Aorta (tissue), 5 donors: ENCODE measurements at places on chromosomes 6 and 20. TPM values are rescaled to one million over a fixed set of nuclear protein-coding genes. Genes with fewer than 3 reads are reported as not detected.

DNA sequence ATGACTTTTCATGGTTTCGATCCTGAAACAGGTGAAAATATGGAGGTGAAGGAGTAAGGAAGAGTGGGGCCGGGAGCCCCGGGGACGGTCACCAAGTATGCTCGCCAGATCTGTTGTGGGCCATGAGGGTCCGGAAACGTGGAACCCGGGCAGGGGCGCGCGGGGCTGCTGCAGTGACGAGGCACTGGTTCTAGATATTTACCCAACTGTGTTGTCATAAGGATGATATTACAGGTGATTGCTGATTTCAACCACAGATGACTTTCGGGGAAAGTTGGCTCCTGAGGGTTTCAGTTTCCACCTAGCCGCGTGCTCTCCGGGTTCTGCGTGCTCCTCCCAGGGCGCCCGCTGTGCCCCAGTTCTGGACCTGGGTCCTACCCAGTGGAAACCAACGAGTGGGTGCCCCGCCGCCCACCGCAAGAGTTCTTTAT lies 12.2 kb downstream of the RAET1G start:
- peak; percentile 67 for DNase-seq
- no peaks in the 10 kb centered on the region for H3K4me1 ChIP-seq
- H3K4me3 ChIP-seq = no peak overlapping the region
- no peaks in the 10 kb centered on the region for H3K27me3 ChIP-seq
- no peak overlapping the region for H3K27ac ChIP-seq

- peak overlapping the region; percentile 40 for H3K27ac ChIP-seq
- no peak for DNase-seq
- H3K4me3 ChIP-seq = no peak overlapping the region
- H3K36me3 ChIP-seq = no peaks in the 10 kb centered on the region
Observed at GRCh38 chr6:151101161-151101815, 138.5 kb upstream of the AKAP12 start.

DNA sequence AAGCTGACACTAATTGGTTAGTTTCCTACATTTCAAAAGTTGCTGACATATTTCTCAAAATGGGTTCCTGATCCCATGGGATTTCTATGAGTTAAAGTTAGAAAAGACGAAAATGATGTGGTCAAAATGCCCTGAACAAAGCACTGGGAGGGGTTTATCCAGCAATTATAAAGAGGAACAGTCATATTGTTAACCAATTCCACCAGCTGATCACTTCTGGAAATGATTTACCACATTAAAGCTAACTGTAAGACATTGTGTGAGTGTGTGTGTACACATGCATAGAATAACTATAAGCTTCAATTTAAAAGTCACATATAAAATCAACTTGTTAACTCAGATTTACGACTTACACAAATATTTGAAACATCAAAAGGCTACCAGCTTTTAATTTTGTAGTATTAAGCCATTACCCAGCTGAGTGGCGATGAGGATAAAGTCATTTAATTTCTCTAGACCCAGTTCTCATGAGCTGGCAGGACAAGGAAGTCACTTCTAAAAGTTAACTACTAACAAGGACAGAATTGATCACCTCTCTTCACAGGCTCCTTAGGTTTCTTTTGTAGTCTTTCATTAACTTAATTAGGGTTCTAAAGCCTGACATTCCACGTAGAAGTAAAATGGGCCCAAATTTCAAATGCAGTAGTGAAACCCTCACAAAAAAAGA lies 40.4 kb downstream of the MAN1A1 start:
- H3K27me3 ChIP-seq = no peaks in the 10 kb centered on the region
- H3K27ac ChIP-seq = peak overlapping the region; percentile 5
- no peak overlapping the region for H3K4me3 ChIP-seq
- no peaks in the 10 kb centered on the region for H3K36me3 ChIP-seq

DNA sequence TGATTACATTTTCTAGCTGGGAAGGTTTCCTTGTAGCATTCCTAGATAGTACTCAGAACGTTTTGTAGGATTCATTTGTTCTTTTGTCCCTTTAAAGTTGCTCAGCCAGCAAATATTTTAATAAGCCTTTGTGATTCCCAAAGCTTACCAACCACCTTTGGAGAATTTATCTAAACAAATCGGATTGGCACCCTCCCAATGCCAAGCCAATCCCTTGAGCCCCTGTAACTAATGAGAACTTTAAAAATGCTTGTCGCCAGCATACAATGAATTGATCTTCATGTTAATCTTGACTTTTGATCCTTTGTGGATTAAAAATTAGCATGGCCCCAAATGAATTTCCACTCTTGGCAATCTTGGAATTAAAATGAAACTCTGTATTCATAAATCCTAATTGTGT lies 559.5 kb downstream of the UTRN start:
- no peaks in the 10 kb centered on the region for H3K4me1 ChIP-seq
- no peak overlapping the region for H3K27ac ChIP-seq
- no peak overlapping the region for H3K4me3 ChIP-seq
- no peak for DNase-seq
- no peaks in the 10 kb centered on the region for H3K36me3 ChIP-seq
- H3K27me3 ChIP-seq = no peaks in the 10 kb centered on the region

DNA sequence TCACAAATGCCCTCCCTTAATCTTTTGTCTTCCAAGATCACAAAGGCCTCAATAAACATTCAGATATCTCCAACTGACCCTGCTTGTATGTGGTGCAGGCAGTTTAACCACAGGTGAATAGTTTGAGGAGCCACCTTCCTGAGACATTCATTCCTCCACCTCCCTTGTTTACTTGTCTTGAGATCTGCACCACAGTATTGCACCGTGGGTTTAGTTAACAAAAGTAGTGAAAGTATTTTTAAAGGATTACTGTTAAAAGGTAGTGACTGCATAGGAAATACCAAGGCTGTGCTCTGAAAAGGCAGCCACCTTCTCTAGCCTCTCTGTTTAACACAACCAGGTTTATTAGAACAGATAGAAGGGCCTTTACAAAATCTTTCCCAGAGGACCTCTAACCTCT lies 46.5 kb downstream of the SESN1 start:
- H3K4me3 ChIP-seq = no peak overlapping the region
- no peaks in the 10 kb centered on the region for H3K27me3 ChIP-seq

DNA sequence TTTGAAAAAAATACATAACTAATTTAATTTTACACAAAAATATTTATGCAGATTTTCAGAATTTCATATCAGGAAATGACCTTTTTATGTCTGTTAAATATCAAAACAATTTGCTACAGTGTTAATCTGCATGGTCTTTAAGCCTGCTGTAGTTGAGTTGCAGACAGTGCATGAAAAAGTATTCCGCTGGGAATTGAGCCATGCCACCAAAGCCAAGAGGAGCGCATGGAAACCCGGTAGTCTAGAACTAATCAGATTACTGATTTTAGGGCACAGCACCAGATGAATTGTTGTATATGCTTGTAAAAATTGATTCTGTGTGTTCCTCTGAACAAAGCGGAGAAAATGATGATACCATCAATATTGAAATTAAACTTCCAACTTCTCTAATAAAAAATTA lies 34.3 kb upstream of the LAMP5 start:
- H3K27ac ChIP-seq = no peak overlapping the region
- DNase-seq = no peak
- H3K4me3 ChIP-seq = no peak overlapping the region
- H3K27me3 ChIP-seq = no peaks in the 10 kb centered on the region

DNA sequence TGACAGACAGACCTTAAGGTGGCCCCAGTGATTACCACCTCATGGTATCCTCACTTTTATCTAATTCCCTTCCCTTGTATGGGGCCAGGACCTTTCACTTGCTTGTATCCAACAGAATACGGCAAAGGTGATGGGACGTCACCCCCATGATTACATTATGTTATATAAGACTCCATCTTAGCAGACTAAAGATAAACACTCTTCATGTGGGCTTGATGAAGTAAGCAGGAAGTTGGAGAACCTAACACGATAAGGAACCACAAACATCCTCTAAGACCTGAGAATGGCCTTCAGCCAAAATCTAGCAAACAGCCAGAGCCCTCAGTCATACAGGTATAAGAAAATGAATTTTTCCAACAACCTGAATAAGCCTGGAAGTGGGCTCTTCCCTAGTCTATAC lies 8.0 kb downstream of the SLC17A3 start:
- no peaks in the 10 kb centered on the region for H3K36me3 ChIP-seq
- no peaks in the 10 kb centered on the region for H3K27me3 ChIP-seq
- H3K4me3 ChIP-seq = no peak overlapping the region
- no peak for DNase-seq
- H3K27ac ChIP-seq = no peak overlapping the region
- peaks cover 2% of the 10 kb centered on the region for H3K4me1 ChIP-seq

GZF1 gene
- 6.0 TPM for polyA plus RNA-seq

ZNF512B gene
- polyA plus RNA-seq = 1.5 TPM

- H3K27ac ChIP-seq = no peak overlapping the region
- no peaks in the 10 kb centered on the region for H3K27me3 ChIP-seq
- H3K36me3 ChIP-seq = no peaks in the 10 kb centered on the region
- no peak for DNase-seq
- no peaks in the 10 kb centered on the region for H3K4me1 ChIP-seq
Observed at GRCh38 chr20:40941133-40941610, 87.5 kb upstream of the TOP1 start.

GRCh38 chr6:3849681-3850450 lies 693 bp downstream of the FAM50B start:
- H3K4me3 ChIP-seq = no peak overlapping the region
- DNase-seq = peak; percentile 54
- no peaks in the 10 kb centered on the region for H3K36me3 ChIP-seq
- peak overlapping the region; percentile 29 for H3K27ac ChIP-seq
- H3K27me3 ChIP-seq = no peaks in the 10 kb centered on the region
- H3K4me1 ChIP-seq = no peaks in the 10 kb centered on the region

CYP24A1 gene
- polyA plus RNA-seq = not detected

- H3K4me1 ChIP-seq = no peaks in the 10 kb centered on the region
- DNase-seq = no peak
Observed at GRCh38 chr6:157080986-157081391, 242.3 kb downstream of the TMEM242 start.

ADGRB3 gene
- polyA plus RNA-seq = not detected

DNA sequence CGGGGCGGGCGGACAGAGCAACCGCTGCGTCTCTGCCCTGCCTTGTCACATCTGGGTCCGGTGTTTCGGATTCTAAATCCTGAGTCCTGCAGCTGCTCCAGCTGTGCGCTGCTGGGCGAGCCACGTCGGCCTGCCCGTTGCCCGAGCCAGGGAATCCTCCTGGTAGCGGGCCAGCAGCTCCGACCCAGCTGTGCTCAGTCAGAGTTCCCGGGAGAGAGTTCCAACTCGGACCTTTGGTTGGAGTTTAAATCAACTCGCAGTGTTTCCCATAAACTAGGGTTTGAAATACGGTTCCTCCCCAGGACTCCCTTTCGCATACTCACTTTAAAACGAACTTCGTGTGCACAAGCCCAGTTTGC lies 315 bp upstream of the PDE10A start:
- no peaks in the 10 kb centered on the region for H3K4me1 ChIP-seq
- peak; percentile 64 for DNase-seq
- H3K36me3 ChIP-seq = no peaks in the 10 kb centered on the region
- H3K4me3 ChIP-seq = peak overlapping the region; percentile 88
- H3K27me3 ChIP-seq = peaks cover 1% of the 10 kb centered on the region

- H3K36me3 ChIP-seq = no peaks in the 10 kb centered on the region
- no peaks in the 10 kb centered on the region for H3K4me1 ChIP-seq
- no peaks in the 10 kb centered on the region for H3K27me3 ChIP-seq
- DNase-seq = no peak
- H3K27ac ChIP-seq = no peak overlapping the region
Observed at GRCh38 chr20:63177785-63178445, 38.0 kb downstream of the YTHDF1 start.

DNA sequence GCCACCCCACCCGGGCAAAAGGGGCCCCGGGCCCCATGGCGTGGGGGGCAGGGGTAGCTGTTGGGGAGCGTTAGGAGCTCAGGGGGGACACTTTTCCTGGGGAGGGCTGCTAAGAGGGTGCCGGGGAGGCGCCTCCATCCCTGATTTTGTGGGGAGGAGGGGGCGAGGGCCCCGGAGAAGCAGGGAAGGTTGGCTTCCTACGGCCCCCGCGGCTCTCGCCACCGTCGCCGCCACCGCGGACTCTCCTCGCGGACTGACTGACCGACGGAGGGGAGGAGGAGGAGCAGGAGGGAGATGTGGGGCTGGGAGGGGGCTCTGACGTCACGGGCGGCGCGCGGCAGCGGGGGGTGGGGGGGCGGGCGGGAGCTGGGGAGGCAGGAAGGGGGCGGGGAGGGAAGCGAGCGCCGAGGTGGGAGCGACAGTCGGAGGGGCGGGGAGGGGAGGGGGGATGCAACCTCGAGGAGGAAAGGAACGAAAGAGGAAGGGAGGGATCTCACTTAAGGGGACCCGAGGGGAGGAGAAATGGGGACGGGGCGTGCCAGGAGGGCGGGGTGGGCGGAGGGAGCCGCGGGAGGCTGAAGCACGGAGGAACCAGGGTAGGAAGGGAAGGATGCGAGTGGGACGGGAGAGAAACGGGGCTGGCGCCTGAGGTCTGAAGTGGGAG lies 5.1 kb downstream of the GABBR1 start:
- no peaks in the 10 kb centered on the region for H3K27me3 ChIP-seq

DNA sequence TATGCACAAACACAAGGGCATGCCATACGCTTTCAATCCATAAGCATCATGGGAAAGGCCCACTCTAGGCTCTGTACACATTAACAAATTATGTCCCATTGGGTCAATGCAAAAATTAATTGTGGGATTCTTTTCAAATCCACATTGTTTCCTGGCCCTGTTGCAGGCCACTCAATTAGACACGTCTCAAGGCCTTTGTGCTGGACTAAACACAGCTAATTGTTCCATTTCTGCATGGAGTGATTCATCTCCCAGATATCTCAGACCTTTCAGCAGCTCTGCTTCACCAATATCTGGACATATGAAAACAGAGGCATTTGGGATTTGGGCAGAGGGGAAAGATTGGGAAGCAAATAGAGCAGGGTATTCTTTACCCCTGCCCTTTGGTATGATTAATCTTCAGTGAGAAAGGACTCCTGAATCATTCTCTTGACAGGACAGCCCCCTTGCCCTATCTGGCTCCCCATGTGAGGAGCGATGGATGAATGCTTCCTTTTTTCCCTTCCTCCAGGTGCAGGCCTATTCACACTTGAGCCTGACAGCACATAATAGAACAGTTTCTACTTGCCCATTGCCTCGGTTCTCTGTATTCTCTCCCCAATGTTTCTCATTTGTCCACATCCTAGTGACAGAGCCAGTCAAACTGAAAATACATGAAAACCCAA lies 547.6 kb downstream of the HAO1 start:
- no peaks in the 10 kb centered on the region for H3K36me3 ChIP-seq
- no peak overlapping the region for H3K27ac ChIP-seq
- DNase-seq = no peak

PRR18 gene
- not detected for polyA plus RNA-seq
